HT1080 (cell line): ENCODE measurements at places on chromosomes 5 and 9. TPM values are rescaled to one million over a fixed set of nuclear protein-coding genes. Genes with fewer than 3 reads are reported as not detected.

Gene SLC36A3
- total RNA-seq: not detected in 2 replicates

Gene KIF4B
- total RNA-seq: not detected in 2 replicates

Gene PLK2
- total RNA-seq: 252 and 283 TPM in 2 replicates

Gene WDR38
- not detected in 2 replicates for total RNA-seq

Gene IL7R
- 12.2 and 13.9 TPM in 2 replicates for total RNA-seq

Gene DNM1
- 12.9 and 18.9 TPM in 2 replicates for total RNA-seq

Gene LHX3
- total RNA-seq: not detected in 2 replicates

Gene FAT2
- total RNA-seq: 0.06 and 0.07 TPM in 2 replicates

Gene IFNA13
- not detected in 2 replicates for total RNA-seq

Gene ABLIM3
- 23.4 and 30.4 TPM in 2 replicates for total RNA-seq

Gene SPINK6
- total RNA-seq: 1.2 TPM in 1 of 2 replicates, not detected in the other

Gene FBLL1
- total RNA-seq: not detected in 2 replicates

Gene LMNB1
- total RNA-seq: 91.0 and 129 TPM in 2 replicates

Gene TPPP
- 0.18 and 0.37 TPM in 2 replicates for total RNA-seq

Gene KIF20A
- total RNA-seq: 99.6 and 107 TPM in 2 replicates

Gene ORM1
- not detected in 2 replicates for total RNA-seq

Gene ALDOB
- not detected in 2 replicates for total RNA-seq

Gene POU5F2
- total RNA-seq: 0.10 and 0.13 TPM in 2 replicates

Gene GRM6
- not detected in 2 replicates for total RNA-seq

Gene FOXE1
- total RNA-seq: not detected in 2 replicates

Gene PDE6A
- total RNA-seq: not detected in 2 replicates

Gene IL4
- not detected in 2 replicates for total RNA-seq

Gene OR13C5
- total RNA-seq: not detected in 2 replicates

Gene SPATA31C1
- not detected in 2 replicates for total RNA-seq

Gene SPATA24
- 5.9 and 6.7 TPM in 2 replicates for total RNA-seq

Gene SEMA4D
- total RNA-seq: 5.0 and 10.5 TPM in 2 replicates

Gene KLHL3
- total RNA-seq: 0.42 and 0.47 TPM in 2 replicates

Gene SPATA31A3
- total RNA-seq: not detected in 2 replicates

Gene STRBP
- 14.5 and 16.0 TPM in 2 replicates for total RNA-seq

Gene C5orf52
- not detected in 2 replicates for total RNA-seq
